ENCODE measurements at places on chromosomes 7 and 10.

GRCh38 chr7:23333671-23334246 is 34.6 kb downstream of the MALSU1 start:
- peak; percentile 67 for DNase-seq

DNA sequence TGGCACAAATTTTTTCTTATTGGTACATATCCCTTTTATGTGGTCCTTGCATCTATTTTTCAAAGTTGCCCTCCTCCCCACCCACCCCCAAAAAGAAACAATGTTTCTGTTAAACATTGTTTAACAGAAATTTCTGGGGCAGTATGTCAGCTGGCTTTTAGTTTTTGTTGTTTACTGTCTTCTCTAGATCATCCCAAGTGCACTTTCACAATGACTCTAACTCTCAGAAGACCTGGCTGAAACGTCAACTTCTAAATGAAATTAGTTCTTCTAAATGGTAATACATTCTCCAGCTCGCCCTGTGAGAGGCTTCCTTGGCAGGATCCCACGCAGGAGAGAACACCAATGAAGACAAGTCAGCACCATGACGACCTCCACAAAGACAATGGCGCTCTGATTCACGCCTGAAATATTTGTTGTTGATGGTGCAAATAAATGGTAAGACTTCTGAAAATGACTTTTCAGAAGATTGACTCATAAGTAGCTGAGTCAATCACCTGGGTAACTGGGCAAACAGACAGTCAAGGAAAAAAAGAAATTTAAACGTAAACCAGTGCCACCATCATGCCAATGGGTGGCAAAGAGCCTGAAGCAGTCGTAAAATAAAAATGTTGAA is 293.7 kb downstream of the FZD1 start:
- no peak for DNase-seq

DNA sequence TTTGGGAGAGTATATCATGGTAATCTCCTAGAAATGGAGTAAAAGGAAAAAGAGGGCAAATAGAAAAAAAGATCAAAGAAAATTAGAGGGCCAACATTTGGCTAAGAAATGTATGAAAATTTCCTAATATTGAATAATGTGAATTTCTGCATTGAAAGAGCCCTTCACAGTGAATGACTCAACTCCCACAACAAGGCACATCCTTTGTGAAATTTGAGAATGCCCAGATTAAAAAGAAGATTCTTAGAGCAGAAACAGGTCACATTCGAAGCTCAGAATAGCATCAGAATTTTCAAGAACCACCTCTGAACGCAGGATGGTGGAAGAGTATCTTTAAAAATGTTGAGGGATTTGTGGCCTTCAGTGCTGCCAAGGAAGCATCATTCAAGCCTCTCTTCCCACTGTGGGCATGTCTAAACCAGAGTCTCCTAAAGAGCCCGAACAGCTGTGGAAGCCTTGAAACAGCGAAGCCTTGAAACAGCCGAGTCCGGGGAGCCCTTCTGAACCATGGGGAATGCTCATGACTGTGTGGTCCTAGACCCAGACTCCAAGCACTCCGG is 43.6 kb downstream of the GUSB start:
- DNase-seq, result no peak

GRCh38 chr7:116185956-116186355 is 24.4 kb upstream of the TES start:
- DNase-seq, result no peak

DNA sequence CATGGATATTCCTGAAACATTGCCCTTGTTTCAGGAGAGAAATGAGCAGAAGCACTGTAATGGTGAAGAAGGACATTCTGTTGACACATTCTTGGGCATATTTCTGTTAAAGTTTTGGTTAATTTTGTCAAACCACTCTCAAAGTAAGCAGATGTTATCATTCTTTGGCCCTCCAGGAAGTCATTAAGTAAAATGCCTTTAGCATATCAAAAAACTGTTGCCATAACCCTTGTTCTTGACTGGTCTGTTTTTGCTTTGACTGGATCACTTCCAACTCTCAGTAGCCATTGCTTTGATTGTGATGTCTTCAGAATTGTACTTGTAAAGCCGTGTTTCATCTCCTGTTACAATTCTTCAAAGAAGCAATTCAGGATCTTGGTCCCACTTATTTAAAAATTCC is 404.3 kb upstream of the LRRTM3 start:
- DNase-seq, result no peak

- no peak for DNase-seq
Observed at GRCh38 chr10:94180576-94180975, 182.2 kb downstream of the NOC3L start.

DNA sequence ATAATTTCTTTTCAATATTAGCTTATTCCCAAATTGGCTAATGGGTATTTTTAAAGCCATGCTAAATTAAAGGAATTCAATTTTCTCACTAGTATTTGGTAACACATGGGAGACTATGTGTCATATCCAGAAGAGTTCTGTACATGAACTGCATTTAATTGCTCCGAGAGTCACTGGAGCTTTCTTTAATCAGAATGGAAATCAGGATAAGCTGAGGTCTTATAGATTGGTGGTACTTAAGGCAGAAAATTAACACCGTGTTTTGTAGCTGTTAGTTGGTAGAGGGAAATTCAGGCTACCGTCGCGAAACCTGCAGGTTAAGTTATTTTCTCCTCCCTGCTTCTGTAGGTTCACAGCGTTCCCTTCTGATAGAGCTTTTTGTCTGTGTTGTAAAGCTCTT is at the start of gene WEE2:
WEE2 (plus strand) TSS at position 3 of the 400 bp plus-strand sequence. CDS start 406 bp downstream, outside the sequence.
- no peak for DNase-seq

DNA sequence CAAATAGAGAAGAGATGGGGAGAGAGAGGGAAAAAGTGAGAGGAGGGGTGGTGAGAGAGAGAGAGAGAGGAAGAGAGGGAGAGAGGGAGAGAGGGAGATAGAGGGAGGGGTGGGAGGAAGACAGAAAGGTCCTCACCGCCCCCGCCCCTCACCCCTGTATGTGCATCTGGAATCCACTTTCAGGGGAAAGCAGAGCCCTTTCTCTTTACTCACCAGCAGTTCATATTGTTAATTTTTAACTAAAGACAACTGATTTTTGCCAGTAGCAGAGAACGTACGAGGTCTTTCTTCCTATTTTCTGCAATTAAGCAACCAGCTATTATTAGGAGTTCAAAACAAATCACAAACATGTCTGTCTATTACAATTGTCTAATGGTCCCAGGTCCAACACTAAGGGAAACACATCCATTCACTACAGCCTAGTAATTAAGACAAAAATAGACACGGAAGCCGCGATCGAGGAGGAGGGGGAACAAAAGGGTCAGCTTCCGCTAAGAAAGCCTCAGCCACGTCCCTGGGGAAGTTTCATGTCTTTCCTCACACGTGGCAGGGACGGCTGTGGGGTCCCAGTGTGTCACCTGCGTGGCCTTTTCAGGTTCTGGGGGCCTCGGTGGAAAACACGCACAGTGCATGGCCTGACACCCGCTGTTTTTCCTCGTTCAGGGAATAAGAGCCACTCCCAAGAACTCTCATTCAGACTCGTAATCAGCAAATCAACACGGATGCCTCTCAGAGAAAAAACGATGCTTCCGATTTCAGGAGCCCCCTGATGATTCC is 572.0 kb downstream of the PTPRN2 start:
- DNase-seq, result no peak

DNA sequence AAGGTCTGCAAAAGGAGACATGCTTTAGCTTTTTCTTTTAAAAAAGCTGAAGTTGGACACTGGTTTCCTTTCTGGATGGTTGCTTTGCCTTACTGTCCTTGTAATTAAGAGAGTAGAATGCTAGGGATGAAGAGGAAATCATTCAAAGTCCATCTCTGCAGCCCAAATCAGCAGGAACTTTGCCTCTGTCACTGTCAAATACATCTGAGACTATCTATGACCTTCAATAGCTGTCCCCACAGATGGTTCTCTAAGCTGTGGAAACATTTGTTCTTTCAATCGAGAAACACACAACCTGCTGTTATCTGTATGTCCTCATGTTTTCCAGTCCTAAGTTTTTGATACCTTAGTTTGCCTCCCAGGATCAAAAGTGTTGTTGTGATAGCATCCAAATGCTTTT is 117.5 kb downstream of the SORBS1 start:
- DNase-seq, result no peak

- DNase-seq, result no peak
Observed at GRCh38 chr7:20344396-20344795, 13.7 kb downstream of the ITGB8 start.

DNA sequence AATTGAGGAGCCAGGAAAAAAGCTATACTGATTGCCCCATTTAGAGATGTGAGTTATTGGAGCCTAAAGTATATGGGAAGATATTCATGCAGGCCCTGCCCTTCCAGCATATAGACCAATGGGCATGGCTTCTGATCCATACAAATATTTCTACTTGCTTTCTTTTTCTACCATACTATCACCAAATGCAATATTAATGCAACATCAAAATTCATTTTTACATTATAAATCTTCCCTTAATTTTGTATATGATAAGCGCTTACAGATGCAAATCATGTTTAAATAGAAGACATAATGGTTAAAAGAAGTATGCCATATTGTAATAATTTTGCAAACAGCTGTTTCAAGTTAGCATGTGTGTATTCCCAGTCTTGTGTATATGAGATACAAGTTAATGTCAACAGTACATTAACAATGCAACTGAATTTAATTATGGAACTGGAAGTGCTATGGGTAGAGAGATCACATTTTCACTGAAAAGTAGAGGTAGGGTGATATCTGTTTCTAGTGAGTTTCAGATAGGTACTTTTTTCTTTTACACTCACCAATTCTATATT is 24.6 kb upstream of the WNT16 start:
- no peak for DNase-seq

DNA sequence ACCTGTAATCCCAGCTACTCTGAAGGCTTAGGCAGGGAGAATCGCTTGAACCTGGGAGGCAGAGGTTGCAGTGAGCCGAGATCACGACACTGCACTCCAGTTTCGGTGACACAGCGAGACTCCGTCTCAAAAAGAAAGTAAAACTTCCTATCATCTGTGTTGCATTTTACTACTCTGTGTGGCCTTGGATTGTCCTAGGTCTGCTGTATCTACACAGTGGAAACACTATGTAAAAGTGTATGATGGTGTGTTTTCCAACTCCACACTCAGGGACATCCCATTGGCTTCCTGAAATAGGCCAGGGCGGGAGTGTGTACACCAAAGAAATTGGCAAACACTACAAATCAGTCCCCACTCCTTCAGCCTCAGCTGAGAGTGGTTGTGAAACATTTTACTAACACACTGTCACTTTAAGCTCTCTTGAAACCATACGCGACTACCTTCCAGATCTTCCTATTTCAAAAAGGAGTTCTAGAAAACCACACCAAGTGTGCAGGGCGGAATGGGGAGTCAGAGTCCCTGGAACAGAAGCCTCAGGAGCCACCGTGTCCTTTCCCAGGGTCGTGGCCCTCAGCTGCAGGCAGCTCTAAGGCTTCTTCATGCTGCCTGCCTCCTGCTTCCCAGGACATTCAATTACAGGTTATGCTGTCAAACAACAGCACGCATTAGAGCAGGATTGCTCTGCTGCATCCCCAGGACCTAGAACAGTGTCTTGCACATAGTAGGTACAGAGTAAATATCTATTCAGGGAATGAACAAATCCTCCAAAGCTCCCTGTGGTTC is 275.4 kb downstream of the PARD3 start:
- DNase-seq, result no peak

DNA sequence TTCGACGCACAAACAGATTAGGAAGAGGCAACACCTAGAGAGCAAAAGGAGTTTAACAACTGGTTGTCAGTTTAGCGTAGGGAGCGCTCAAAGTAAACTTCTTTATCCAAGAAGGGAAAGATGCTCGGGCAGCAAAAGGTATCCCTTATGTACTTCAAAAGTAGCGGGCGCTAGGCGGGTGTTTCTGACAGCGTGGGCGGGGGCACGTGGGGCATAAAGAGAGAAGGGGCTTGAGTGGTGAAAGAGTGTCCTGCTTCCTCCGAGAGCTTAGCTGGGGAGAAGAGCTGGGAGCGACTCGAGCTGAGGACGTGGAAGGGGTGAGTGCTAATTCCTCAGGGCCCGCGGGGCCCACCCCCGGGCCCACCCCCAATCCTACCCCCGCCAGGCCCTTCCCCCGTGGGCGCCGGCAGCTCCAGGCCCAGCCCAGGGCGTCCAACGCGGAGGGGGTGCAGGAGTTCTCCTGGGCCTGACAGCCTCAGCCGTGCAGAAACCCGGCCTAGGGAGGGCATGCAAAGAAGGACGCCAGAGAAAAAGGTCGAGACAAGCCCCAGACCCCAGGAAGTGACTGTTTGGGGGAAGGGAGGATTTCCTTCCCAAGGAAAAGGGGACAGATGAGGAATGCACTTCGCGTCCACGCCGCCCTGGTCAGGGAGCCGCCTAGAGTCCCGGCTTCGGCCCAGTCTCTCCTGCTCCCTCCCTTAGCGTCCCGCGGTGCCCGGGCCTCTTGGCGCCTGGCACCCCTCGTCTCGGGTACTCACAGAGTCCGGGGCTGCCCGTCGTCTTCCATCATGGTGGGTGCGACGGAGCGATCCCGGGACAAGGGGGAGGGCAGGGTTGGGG is 868 bp downstream of the TIAL1 start:
- DNase-seq, result peak; percentile 11

DNA sequence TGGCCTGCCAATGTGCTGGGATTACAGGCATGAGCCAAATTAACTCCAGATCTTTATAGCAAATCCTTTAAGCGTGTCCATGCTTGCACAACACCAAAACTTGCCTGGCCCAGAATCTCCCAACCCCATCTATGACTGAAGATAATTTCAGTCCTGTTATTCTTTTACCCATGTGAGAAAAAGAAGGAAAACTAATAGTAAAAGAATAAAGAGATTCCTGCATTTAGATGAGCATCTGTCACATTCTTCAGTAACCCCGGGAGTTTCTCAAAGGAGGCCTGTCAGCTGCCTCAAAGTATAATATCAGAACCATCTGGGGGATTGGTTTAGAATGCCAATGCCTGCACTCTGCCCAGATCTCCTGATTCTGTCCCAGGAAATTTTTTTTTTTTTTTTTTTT is 158.1 kb upstream of the KMT2E start:
- DNase-seq, result no peak

DNA sequence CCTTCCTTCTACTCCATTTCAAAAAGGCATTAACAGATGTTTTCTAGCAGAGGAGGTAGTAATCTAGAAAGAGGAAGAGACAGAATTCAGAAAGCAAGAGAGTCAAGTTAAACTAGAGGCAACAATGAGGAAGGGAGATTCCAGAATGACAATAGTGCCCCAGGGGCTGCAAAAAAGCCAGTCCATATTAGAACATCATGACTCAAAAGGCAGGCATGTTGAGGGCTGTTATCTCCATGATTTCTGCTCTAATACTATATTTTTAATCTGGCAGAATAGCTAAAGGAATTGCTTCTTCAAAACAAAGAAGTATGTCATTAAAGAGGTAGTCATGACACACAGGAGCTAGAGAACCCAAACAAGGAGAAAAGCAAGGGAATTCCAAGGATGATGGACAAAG is 599.6 kb downstream of the INHBA start:
- no peak for DNase-seq
